ENCODE measurements at places on chromosomes 11 and 22. TPM values are rescaled to one million over a fixed set of nuclear protein-coding genes. Genes with fewer than 3 reads are reported as not detected.

GRCh38 chr11:85948884-85949283 is 93.7 kb downstream of the CCDC83 start:
- DNase-seq: no peak

DNA sequence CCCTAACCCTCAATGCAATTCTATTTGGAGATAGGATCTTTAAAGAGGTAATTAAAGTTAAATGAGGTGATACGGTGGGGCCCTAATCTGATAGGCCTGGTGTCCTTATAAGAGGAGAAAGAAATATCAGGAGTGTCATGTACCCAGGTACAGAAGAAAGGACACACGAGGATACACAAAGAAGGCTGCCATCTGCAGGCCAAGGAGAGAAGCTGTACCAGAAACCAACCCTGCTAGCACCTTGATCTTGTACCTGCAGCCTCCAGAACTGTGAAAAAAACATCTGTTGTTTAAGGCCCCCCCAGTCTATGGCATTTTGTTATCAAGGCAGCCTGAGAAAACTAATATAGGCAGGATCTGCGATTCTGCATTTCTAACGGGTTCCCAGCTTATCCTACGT is 44.2 kb downstream of the FBXO7 start:
- DNase-seq: no peak

DNA sequence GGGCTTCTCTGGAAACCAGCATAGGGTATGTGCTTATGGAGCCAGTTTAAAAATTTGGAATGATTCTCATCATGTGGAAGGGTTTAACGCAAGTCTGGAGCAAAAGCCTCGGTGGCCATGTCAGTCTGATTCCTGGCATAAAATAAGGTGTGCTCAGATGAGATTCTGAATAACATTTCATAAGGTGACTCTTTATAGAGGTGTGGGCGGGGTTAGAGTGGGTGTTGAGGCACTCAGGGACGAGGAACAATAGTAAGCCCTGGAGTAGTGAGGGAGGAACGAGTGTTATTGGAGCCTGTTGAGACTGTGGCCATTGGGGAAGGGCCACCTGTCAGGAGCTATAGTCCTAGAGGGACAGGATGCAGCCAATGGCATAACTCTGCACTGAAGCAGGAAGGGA is 13.0 kb upstream of the KIRREL3 start:
- DNase-seq: no peak

DNA sequence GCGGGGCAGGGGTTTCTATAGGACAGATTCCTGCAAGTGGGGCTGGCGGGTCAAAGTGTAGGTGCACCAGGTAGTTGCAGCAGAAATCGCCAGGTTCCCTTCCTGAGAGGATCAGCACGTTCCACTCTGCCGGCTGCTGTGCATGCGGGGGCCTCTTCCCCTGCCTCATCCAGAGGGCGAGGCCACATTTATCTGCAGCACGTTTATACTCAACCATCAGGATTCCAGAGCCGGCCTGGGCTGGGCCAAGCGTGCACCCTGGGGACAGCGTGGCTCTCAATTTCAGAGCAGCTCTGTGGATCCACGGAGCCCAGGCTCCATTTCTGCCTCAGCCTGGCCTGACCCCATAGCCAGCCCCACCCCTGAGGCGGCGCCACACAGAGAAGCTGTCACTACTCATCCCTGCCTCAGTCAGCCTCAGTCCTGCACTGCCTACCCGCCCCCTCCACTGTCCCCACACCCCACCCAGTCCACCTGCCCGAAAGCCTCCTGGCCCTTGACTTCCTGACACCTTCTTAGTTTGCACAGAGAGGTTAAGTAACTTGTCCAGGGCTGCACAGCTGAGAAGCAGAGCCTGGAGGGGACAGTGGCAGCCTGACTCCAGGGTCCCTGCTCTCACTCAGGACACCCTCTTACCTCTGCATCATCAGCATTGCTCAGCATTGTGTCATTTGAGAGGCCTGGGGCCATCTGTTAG is 45.9 kb upstream of the RTL6 start:
- DNase-seq: peak; percentile 61

GRCh38 chr11:101341578-101341977 is 212.0 kb upstream of the PGR start:
- DNase-seq: no peak

DNA sequence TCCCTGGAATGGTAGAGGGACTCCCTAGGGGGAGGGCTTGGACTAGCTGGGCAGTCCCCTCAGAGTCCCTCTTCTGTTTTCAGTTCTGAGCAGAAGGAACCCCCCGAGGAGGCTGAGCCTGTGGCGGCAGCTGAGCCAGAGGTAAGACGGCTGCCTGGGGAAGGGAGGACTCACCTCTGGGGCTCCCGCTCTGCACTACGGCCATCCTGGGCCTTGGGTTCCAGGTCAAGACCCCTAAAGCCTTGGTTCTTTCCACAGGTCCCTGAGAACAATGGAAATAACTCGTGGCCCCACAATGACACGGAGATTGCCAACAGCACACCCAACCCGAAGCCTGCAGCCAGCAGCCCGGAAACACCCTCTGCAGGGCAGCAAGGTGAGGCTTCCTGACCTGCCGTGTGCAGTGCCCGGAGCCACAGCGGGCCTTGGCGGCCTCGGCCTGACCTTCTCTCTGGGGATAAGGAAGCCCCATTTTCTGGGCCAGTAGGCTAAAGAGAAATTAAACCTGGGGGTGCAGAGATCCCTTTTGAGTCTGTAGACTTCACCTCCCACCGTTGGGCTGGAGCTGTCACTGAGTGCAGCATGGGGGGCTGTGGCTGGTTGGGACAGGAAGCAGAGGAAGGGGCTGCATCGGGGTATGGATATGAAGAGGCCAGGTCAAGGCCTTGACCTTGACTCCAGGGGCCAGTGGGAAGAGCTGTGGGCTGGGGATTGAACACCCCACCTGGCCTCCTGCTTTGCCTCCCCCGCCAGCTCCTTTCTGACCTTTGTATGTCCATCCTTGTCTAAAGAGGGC is 15.0 kb downstream of the INCENP start:
- DNase-seq: no peak

DNA sequence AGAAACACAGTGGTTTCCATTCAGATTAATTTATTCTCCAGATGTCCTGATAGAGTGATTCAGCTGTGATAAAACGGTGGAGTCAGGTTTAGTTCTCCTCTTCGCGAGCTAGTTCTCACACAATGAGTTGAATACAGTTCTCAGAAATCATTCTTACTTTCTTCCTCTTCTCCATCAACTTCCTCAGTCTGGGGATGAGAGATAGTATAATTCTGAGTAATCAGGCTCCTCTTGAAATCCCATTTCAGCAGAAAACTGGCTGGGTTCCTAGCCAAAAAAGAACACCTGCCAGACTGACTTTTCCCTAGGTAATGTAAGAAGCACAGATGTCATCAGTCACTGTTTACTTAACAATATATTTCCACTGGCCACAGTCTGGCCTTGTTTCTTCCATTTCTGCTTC is 76.7 kb downstream of the SVIP start:
- no peak for DNase-seq

- no peak for DNase-seq
Observed at GRCh38 chr11:129702410-129703398, 112.9 kb upstream of the TMEM45B start.

PANX2 gene
- not detected for total RNA-seq

ANO5 gene
- not detected for total RNA-seq

CCDC87 gene
- 0.11 TPM for total RNA-seq

TRPC6 gene
- under 0.01 TPM for total RNA-seq

F2 gene
- total RNA-seq: not detected

Data from GM23248 (cell line).